ENCODE measurements at places on chromosomes 4 and X.

DNA sequence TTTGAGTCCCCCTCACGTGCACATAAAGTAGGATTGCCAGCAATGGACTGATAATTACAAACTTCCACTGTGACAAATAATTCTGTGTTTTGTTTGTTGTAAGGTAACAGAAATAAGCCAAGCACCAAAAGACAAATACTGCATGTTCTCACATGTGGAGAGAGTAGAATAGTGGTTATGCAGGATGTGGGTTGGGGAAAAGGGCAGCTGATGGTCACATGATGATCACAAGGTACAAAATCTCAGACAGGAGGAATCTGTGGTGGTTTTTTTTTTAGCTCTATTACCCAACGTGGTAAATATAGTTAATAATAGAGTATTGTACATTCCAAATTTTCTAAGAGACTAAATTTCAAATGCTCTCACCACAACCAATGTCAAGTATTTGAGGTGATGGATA lies 182.3 kb downstream of the BANK1 start:
- peak; percentile 74 for DNase-seq

- no peak for DNase-seq
These were observed 22.7 kb upstream of the DKK2 start for GRCh38 chr4:107058828-107059227.

DNA sequence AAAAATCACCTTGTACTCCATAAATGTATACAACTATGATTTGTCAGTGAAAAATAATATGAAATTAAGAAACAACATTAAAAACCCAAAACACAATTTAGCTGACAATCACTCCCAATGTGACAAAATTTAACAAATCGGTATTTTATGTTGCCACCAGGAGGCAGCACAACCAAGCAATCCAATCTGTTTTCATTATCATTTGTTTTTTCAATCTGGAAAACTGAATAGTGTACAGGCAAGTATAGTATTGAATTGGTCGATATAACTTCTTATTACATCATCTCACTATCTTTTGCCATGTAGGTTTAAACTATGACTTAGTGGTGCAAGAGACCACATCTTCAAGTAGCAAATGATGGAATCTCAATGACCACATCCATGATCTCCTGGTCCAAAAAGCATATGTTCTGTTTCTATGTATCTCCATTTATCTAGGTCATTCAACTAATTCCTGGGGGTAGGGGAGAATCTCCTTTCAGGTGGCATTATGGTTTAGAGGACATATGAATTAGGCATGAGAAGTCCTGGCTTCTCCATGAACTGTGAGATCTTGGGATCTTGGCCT lies 112.9 kb upstream of the AGA start:
- DNase-seq: no peak

DNA sequence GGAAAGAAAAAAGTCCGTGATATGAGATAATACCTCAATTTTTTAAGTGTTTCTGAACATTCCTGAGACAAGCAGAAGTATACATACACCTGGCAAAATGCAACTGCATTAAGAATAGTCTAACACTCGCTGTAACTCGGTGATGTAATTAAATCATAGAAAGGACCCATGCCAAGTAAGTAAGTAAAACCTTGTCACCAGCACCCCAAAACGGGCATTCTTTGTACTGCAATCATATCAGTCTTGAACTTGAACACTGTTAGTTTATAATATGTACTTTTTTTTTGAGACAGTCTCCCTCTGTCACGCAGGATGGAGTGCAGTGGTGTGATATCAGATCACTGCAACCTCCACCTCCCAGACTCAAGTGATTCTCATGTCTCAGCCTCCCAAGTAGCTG lies 47.4 kb downstream of the SMIM14 start:
- peak; percentile 25 for DNase-seq

DNA sequence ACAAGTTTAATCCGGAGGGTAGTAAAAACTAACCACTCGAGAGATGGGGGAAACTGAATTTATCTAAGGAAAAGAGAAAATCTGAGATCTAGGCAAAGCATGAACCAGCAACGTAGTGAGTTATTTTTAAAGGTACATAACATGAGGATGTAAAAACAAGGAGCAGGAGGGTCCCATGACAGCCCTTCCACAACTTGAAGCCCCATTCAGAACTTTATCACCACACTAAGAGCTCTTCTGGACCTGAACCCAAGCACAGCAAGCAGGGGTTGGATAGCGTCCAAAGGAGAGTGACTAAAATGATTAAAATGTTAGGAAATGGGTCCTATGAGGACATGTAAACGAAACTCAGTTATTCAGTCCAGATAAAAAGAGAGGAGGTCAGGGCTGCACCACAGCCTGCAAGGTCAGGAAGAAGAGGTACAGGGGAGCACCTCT lies 16.2 kb downstream of the SH3RF1 start:
- no peak for DNase-seq

- no peak for DNase-seq
These were observed 50.8 kb upstream of the GAB1 start for GRCh38 chr4:143285696-143286437.

DNA sequence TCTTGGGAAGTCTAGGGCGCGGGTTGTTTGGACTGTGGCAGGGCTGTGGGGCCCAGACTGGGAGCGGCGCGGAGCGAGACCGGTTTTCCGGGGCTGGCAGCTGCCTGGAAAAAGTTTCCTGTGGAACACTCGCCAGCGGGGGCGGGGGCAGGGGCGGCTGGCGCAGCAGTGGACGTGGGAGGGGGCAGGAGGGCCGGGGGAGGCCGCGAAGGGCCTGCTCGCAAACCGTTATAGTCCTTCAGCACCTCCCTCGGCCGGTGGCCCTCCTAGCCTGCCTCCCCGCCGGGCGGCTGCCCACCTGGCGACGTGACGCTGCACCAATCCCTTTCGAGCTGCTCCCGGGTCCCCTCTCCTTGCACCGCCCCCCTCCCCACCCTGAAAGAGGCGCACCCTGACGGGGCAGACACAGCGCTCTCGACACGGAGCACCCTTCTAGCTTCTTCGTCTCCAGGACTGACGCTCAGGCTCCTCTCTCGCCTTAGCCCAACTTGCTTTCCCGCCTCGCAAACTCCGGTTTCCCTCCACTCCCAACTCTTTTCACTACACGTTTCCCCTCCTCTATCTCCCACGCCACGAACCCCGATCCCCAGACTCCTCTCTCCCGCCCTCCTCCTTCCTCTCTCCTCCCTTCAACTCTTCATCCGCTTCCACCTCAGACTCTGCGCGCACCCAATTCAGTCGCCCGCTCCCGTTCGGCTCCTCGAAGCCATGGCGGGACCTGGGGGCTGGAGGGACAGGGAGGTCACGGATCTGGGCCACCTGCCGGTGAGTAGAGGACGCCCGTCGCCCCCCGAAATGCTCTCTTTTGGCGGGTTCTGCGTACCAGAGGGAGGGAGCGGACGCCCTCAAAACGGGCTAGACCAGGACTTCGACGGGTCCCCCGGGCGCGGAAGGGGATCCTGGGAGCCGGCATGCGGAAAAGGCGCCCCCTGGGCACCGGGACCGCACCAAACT lies at the start of gene NRK:
Gene NRK, plus strand, starts transcription at position 402 of the 954 bp plus-strand sequence. Its CDS starts 307 bp downstream, at position 709.
- DNase-seq: no peak

DNA sequence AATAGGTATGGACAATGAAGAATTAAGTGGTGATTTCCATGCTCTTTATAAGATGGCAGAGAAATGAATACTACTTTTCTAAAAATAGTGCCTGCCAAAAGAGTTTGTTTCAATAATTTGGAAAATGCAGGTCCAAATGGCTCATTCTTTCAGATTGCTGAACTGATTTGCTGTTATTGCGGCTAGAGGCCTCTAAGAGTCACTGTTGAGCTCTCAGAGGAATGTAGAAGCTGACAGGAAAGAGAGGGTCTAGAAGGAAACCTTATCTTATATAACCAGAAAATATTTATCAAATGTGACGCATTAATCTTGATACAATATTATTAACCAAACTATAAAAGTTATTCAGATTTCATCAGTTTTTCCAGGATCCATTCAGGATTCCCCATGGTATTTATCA lies 65.7 kb upstream of the PAGE1 start:
- no peak for DNase-seq

DNA sequence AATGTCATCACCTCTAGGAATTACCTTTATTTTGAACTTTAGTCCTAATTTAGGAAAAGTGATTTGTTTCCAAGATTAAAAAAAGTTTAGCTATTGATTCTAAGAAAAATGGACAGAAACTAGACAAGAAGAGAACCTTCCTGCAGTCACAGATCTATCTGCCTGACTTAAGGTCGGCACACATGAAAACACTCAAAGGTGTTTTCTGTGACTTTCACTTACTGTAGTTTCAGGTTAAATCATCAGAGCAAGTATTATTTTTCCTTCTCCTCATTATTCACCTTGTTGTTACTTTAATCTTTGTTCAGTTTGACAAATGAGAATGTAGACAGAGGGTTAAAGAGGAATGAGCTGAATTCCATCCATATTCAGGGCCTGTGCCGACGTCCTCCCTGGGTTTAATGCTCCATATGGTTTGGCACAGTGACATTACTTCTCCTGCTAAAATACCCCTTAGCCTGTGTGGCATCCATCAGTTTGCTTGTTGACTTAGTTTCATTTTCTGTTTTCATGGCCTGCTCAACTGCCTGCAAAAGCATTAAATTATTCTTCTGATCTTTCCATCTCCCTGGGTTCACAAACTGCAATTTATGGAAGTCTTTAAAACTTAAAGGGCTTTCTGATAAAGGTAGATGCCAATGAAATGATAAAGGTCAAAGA lies 352.7 kb downstream of the NKX6-1 start:
- no peak for DNase-seq

DNA sequence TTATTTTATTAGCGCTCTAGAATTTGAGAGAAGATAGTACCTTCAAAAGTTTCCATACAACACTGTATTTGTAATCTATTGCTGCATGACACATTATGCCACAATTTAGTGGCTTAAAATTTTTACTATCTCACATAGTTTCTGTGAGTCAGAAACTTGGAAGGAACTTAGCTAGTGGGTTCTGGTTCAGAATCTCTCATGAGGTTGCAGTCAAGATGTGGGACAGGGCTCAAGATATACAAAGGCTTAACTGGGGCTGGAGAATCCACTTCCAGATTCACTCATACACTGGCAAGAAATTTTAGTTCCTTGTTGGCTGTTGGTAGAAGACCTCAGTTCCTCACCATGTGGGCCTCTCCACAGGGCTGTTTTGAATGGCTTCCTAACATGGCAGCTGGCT lies 11.5 kb upstream of the C4orf54 start:
- DNase-seq: no peak

- DNase-seq: no peak
These were observed 21.6 kb downstream of the CD38 start for GRCh38 chr4:15799701-15800100.

DNA sequence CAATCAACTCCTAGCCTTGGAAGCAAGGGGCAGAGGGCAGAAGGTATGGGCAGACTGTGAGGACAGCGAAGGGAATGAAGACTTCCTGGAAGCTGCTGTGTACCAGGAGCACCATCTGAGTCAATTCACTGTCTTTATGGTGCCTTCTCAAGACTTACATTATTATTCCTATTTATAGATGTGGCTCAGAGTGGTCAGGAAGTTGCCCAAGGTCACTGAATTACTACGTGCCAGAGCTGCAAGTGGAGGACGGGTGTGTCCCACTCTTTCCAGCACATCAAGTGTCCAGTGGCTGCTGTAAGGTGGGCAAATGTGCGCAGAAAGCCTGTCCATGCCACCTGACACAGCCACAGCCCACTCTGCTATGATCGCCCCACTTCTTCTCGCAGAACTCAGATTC lies 32.0 kb downstream of the SMPX start:
- no peak for DNase-seq

GRCh38 chr4:145351162-145351561 lies 130.5 kb upstream of the SMAD1 start:
- peak; percentile 5 for DNase-seq

- DNase-seq: no peak
These were observed 136.9 kb upstream of the GUCY1A1 start for GRCh38 chr4:155529716-155530115.

GRCh38 chr4:147833254-147833653 lies 101.4 kb downstream of the ARHGAP10 start:
- peak; percentile 25 for DNase-seq

DNA sequence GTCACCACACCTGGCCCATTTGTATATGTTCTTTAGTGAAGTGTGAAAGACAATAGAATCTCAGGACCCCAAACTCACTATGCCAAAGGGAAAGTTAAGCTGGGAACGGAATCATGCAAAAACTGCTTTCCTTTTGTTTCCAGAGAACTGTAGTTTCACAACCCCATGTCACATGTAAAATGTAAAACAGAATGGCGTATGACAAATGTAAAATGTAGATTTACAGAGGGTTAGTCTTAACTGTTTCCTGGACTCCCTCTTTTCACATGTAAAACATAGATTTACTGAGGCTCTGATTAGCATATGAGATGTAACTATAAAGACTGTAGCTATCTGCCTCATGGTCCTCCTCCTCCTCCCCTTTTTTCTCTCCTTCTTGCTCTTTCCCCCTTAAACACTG lies 66.3 kb downstream of the ABLIM2 start:
- DNase-seq: no peak

- no peak for DNase-seq
These were observed 71.8 kb downstream of the C4orf33 start for GRCh38 chr4:129167640-129168260.

- DNase-seq: no peak
These were observed 46.5 kb downstream of the RELL1 start for GRCh38 chr4:37639551-37640285.
